Skin of body (tissue), 3 donors: ENCODE measurements at places on chromosomes 11 and 22. TPM values are rescaled to one million over a fixed set of nuclear protein-coding genes. Genes with fewer than 3 reads are reported as not detected.

- no peak for DNase-seq
These were observed 484.7 kb upstream of the TENM4 start for GRCh38 chr11:79925570-79925969.

DNA sequence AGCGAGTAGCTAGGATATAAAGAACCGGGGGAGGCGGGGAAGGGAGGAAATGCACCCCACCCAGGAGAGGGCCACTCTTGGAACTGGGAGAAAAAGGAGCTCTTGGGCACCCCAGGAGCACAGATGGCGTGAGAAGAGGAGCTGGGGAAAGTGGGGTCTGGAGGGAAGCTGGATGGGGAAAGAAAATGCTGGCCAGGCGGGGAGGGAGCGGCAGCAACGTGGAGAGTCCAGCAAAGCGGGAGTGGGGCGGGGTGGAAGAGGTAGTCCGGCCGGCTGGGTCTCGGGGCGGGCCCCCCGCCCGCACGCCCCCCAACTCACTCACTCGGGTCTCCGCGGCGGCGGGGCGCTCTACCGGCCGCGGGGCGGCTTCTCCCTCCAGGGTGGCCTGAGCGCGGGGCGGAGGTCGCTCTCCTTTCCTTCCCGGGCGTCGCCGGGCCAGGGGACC lies 522 bp downstream of the TOB2 start:
- no peak for DNase-seq

- DNase-seq, result no peak
These were observed 19.1 kb upstream of the OOSP1 start for GRCh38 chr11:59918987-59919589.

DNA sequence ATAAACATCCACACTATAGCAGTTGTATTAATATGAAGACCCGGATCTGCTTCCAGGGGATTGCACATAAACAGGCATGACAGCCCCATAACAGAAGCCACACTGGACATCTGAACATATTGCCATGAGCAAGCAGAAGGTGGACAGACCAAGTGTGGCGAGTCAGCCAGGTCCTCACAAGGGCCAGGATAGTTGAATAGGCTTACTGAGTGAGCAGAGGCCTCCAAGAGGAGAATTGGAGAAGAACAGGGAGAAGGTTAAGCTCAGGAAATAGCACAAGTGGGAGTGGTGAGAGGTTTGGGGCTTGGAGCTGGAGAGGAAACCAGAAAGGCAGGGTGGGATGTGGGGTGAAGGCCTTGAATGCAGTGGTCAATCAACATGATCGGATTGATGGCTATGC lies 10.8 kb downstream of the SLC35C1 start:
- no peak for DNase-seq

The PTPN5 gene
- total RNA-seq, result 0.69 TPM

GRCh38 chr11:123260511-123261211 lies 65.6 kb upstream of the CLMP start:
- no peak for DNase-seq

The DLG2 gene
- total RNA-seq, result 13.7 TPM

- DNase-seq, result no peak
These were observed 25.9 kb upstream of the SCARF2 start for GRCh38 chr22:20463324-20464095.

DNA sequence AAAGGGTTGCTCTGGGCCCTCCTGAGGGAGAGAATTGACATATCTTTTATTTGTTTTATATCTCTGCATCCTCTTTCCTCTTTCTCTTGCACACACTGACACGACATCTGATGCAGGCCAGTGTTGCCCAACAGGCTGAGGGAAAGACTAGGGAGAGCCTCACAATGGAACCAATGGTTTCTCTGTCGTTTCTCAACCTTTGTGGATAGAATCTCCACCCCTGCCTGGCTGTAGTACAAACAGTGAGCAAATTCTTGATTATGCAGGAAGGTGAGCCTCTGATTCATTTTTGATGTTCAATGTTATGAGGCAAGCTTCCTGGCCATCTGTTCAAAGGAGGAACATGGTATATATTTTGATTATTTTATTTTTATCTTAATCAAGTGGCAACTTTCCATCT lies 49.8 kb upstream of the PLET1 start:
- no peak for DNase-seq

DNA sequence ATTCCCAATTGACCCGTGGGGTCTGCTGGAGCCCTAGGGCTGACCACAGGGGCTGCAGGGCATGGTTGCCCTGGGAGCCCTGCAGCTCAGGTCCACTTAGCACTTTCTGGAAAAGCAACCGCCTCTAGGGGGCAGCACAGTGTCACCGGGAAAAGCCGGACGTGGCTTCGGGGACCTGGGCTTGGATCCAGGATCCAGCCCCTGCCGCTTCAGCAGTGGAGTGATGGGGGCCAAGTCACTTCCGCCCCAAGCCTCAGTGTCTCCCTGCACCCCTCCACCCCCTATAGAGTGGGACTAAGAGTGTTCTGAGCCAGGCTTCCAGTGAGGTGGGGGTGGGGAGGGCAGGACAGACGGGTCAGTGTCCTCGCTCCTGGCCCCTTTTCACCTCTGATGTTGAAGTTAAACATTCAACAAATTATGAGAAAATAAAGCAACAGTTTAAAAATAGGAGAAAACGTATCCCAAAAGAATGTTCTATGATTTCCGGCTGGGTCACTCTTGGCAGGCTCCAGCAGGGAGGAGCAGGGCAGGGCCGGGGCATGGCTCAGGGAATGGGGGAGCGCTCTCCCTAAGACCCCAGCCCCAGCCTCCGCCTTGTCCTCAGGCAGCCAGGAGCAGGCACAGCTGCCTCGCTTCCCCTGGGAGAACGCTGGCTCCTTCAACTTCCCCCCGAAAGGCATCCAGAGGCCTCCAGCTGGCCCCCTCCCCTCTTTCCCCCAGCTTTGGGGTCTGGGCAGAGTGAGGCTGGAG lies 96.5 kb upstream of the FGF3 start:
- DNase-seq, result peak; percentile 74

DNA sequence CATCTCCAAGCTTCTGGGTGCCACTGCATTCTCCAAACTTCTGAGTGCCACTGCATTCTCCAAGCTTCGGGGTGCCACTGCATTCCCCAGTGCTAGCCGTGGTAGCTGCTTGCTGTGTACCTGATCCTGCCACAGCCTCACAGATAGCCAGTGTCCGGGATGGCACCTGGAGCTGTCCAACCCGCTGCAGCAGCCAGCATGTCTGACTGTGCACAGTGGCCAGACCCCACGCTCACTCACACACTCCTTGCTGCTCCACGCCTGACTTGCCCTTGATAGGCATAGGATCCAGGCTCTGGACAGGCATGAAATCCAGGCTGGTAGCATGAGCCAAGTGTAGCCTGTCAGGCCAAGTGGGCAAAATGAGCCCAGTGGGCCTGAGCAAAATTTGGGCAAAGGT lies 465.0 kb downstream of the GUCY1A2 start:
- no peak for DNase-seq

- no peak for DNase-seq
These were observed 6.0 kb downstream of the MRPL40 start for GRCh38 chr22:19438298-19438697.

DNA sequence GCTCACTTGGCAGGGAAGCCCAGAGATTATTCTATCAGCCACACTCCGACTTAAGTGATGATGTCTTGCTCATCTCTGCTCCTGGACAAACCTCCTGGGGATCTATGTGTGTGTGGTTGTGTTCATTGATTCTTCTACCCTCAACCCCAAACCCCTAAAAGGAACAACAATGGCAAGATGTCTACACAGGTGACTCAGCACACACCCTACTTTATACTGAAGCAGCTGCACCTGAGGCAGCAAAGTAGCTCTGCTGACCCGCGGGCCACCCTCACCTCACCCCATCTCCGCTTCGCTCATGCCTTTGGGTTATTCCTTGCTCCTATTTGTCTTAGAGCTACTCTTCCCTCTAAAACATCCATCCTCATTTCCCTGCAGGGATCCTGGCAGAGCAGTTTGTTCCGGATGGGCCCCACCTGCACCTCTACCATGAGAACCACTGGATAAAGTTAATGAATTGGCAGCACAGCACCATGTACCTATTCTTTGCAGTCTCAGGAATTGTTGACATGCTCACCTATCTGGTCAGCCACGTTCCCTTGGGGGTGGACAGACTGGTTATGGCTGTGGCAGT lies 38.7 kb downstream of the TMEM45B start:
- DNase-seq, result no peak

The GPHA2 gene
- not detected for total RNA-seq

DNA sequence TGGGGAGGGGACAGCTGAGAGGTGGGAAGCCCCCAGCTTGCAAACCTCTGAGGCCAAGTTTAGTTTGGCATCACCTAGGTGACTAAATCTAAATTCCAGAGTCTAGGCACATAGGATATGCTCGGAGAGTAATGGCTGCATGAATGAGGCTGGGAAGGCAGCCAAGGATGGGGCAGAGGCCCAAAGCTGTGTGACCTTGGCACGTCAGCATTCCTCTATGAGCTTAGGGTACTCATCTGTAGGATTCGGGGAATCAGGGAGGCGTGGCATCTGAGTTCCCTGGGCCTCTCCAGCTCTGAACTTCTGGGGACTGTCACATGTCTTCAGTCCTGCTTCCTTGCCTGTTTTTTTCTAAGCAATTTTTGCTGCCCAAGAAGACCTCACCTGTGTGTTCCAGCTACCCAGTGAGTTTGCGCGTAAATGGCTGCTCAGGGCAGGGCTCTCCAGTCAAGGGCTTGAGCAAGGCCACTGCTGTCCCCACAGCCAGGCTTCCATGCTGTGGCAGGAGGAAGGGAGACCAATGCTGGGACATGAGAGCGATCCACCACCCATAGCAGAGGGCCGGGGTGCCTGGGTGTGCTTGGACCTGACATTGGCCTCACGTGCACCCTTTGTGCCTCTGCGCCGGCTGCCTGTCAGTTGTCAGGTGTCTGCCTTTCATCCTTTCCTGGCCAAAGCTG lies 13.9 kb downstream of the DAGLA start:
- no peak for DNase-seq

GRCh38 chr11:626475-627307 lies at the start of gene SCT:
SCT (minus strand) TSS chr11:627181; CDS start chr11:627143, 38 bp downstream.
- DNase-seq, result no peak

GRCh38 chr11:77559686-77560401 lies 29.9 kb upstream of the AQP11 start:
- DNase-seq, result no peak

GRCh38 chr22:39315389-39315788 lies 4.0 kb downstream of the RPL3 start:
- no peak for DNase-seq

The EIF1AD gene
- 19.0 TPM for total RNA-seq

DNA sequence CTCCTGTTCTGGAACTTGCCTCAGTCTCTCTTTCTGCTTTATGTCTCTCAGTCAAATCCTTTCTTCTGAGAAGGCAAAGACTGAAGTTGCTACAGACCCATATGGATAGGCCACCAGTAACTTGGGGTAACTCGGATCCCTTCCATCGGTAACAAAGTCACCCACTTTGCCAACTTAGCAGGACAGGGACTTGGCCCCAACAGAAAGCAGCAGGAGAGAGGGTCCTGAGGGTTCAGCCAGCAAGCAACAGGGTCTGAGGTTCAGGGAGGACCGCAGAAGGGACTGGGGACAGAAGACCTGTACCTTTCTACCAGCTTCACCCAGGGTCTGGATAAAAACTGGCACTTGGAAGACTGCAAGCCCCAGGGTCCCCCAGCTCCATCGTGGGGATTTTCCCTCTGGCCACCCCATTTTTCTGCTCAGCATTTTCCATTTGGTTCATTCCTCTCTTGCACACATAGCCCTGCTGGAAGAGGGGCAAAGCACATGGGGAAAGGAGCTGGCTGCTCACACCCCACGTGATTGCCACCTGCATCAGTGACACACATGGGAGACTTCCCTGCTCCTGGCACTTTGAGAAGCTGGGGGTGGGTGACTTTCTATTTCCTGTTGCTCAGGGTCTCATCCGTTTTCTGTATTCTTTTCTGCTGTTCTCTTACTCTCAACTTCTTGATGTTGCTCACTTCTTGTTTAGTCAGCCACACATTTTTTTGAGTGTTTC lies 34.6 kb upstream of the GNAZ start:
- DNase-seq, result no peak

DNA sequence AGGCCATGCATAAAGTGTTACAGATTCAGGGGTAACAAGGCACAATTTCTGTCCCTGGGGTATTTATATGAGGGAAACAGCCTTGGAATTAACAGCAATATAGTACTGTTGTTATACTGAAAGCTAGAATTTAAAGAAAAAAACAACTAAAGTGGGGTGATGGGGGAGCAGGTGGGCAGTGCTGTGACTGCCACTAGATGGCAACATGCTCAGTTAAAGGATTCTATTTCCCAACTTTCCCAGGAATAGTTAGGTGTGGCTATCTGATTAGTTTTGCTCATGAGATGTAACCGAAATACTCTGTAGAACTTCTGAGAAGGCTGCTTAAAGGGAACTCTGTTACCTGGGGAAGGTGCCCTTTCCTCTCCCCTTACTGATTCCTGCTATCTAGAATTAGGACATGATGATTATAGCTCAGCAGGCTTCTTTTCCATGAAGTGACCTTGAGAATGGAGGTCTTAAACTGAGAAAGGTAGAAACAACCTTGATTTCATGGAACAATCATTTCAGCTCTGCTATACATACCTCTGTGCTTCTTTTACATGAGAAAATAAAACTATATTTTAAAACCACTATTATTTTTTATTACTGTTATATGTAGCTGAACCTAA lies 102.6 kb downstream of the RELT start:
- DNase-seq, result no peak

- DNase-seq, result no peak
These were observed 336.1 kb downstream of the CTTN start for GRCh38 chr11:70734379-70734778.

The SLC6A5 gene
- not detected for total RNA-seq

The MS4A12 gene
- not detected for total RNA-seq

The DCHS1 gene
- total RNA-seq, result 29.0 TPM

DNA sequence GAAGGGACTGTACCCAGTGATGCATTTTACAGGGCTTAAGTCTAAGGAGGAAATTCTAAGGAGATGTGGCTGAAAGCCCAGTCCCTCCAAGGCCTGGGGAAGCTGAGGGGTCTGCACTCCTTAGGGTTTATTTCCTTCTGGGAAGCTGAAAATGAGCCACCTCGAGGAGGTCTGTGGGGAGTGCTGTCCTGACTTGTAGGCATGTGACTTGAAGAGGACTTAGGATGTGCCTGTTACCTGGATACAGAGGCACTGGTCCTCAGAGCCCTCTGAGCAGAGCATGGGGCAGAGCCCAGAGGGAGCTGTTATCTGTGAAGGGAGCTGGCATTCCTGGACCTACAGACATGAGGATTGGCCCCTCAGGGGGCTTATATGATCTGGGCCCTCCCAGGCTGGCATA lies 77.1 kb downstream of the TP53I11 start:
- DNase-seq, result no peak

The APOA1 gene
- 1.6 TPM for total RNA-seq

The PHLDA2 gene
- 4.2 TPM for total RNA-seq
